ENCODE measurements at places on chromosomes 3 and 15. TPM values are rescaled to one million over a fixed set of nuclear protein-coding genes. Genes with fewer than 3 reads are reported as not detected.

DCP1A gene
- 7.3 TPM for total RNA-seq

TMEM212 gene
- not detected for total RNA-seq

ARHGEF26 gene
- 11.2 TPM for total RNA-seq

GABRR3 gene
- not detected for total RNA-seq

SCG5 gene
- 2.0 TPM for total RNA-seq

PAK6 gene
- total RNA-seq = 0.17 TPM

ESYT3 gene
- 0.52 TPM for total RNA-seq

TRPM1 gene
- total RNA-seq = not detected

ALG1L2 gene
- total RNA-seq = not detected

CLDN1 gene
- 19.6 TPM for total RNA-seq

CPNE4 gene
- total RNA-seq = 6.8 TPM

GOLGA8N gene
- 1.3 TPM for total RNA-seq

Data from A549 treated with Hydrocortisone at 1 μM for 4 hours (cell line).